Small intestine (tissue), 16 donors: ENCODE measurements at places on chromosomes 16 and 17.
A peak's percentile ranks its signal among the peaks of the same experiment; 100 is the strongest.

DNA sequence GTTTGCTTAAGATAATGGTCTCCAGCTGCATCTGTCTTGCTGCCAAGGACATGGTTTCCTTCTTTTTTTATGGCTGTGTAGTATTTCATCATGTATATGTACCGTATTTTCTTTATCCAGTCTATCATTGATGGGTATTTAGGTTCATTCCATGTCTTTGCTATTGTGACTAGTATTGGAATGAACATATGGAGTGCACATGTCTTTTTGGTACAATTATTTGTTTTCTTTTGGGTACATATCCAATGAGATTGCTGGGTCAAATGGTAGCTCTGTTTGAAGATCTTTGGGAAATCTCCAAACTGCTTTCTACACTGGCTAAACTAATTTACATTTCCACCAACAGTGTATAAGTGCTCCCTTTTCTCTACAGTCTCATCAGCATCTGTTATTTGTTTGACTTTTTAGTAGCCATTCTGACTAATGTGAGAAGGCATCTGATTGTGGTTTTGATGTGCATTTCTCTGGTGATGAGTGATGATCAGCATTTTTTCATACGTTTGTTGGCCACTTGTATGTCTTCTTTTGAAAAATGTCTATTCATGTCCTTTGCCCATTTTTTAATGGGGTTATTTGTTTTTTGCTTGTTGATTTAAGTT is 66.2 kb downstream of the TNFRSF13B start:
- DNase-seq: no peak

- no peak for DNase-seq
Observed at GRCh38 chr17:50365649-50366393, 7.2 kb downstream of the MRPL27 start.

- no peak for DNase-seq
Observed at GRCh38 chr17:29962656-29963055, 21.2 kb downstream of the EFCAB5 start.

GRCh38 chr17:82802075-82802780 is 37.6 kb downstream of the ZNF750 start:
- no peak for DNase-seq

GRCh38 chr17:41691031-41691777 is 2.5 kb downstream of the EIF1 start:
- no peak for DNase-seq

DNA sequence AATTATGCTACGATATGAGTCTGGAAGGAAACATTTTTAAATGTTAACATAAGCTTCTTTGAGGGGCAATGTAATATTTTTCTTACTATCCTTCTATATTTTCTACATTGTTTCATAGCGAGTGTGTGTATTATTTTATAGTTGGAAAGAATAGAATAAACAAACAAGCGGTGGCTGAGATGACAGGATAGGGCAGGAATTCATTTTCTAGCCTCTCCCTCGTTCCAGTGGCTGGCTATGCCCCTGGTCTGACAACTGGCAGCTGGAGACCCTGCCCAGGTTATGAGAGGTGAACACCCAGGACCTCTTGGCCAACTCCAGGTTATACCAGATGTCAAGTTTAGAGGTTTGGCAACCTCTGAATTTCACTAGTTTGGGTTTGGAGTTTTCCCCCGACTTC is 14.5 kb upstream of the TNRC6C start:
- no peak for DNase-seq

DNA sequence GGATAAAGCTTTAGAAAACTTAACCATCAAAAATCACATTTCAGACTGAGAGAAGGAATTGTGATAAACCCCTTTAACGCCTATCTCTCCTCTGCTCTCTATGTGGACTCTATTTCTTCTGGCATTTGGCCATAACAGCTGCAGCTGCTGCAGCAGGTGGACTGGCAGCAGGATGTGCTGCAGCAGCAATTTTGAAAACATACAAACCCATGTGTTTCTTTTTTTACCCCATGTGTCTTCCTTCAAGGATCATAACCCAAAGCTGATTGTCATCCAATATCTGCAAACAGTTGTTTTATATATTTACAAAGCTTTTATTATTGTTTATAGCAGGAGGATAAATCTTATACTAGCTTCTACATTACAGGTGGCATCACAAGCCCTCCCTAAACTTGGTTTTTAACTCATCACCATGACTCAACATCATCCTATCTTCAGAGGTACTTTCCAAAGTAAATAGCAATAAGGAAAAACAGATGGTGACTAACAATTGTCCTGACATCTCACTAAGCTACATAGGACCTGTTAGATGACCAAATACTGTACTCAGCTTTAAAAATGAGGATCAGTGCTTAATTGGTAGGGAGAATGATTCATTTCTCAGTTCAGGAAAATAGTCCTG is 14.5 kb upstream of the KRTAP9-2 start:
- DNase-seq: peak; percentile 6

GRCh38 chr17:45904866-45905265 is 10.5 kb downstream of the MAPT start:
- no peak for DNase-seq

DNA sequence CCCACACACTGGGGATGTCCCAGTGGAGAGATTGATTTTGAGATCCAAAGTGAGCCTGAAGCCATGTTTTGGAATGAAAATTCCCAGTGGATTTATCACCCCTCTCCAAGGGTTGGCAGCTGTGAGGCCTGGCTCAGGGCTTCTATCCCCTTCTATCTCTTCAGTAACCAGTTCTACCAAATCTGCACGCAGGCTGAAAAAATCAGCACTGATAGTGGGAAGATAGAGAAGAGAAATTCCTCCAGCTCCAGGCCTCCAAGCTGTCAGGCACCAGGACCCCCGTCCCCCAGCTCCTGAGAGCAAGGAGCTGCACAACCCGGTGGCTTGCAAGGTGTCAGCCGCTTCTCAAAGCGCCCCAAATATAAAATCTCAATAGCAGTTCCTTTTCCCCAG is 1.0 kb downstream of the FLOT2 start:
- DNase-seq: no peak

GRCh38 chr17:36034127-36034526 is 16.4 kb upstream of the CCL23 start:
- DNase-seq: no peak

GRCh38 chr17:81403671-81404534 is 8.6 kb downstream of the BAHCC1 start:
- DNase-seq: no peak

- DNase-seq: no peak
Observed at GRCh38 chr17:55926276-55926990, 175.6 kb downstream of the PCTP start.

GRCh38 chr17:32292094-32292493 is 26.5 kb downstream of the RHBDL3 start:
- DNase-seq: no peak

GRCh38 chr17:75742337-75742736 is 21.1 kb downstream of the ITGB4 start:
- no peak for DNase-seq

GRCh38 chr16:66486773-66487579 is 59.9 kb downstream of the BEAN1 start:
- no peak for DNase-seq

DNA sequence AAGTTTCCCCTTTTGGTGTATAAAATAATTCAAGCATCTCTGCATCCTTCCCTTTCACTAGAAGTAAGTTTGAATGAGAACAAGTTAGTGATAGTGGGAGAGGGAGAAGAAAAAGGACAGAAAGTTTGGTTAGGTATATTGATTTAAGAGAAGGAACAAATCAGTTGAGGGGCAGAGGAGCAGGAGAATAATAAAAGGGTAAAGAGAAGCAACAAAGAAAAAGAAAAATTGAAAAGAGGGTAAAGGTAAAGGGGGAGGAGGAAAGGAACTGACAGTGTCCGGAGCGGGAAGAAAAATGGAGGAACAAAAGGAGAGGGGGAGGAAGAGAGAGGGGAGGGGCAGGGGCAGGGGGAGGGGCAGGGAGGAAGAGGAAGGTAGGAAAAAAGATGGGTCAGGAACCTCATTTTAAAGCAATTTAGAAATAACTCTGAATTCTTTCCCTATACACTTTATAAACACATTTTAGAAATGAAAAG is 6.3 kb upstream of the IGF2BP1 start:
- no peak for DNase-seq

DNA sequence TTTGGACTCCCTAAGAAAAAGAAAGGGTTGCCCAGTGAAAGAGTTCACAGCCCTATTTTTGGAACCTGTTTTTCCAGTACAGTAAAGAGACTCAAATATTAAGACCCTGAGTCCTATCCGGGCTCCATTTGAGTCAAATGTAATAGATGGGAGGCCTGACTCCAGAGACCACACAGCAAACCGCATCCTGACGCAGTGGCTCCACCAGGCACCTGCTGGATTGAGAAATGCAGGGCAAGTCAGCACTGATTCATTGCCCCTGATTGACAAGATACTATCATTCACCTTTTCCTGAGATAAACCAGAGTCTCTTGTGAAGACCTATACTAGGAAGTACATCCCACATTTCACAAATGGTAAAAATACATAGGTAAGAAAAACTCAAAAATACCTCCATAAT is 715.7 kb upstream of the SOX9 start:
- DNase-seq: no peak

GRCh38 chr16:80231888-80232287 is 308.9 kb upstream of the DYNLRB2 start:
- DNase-seq: no peak

DNA sequence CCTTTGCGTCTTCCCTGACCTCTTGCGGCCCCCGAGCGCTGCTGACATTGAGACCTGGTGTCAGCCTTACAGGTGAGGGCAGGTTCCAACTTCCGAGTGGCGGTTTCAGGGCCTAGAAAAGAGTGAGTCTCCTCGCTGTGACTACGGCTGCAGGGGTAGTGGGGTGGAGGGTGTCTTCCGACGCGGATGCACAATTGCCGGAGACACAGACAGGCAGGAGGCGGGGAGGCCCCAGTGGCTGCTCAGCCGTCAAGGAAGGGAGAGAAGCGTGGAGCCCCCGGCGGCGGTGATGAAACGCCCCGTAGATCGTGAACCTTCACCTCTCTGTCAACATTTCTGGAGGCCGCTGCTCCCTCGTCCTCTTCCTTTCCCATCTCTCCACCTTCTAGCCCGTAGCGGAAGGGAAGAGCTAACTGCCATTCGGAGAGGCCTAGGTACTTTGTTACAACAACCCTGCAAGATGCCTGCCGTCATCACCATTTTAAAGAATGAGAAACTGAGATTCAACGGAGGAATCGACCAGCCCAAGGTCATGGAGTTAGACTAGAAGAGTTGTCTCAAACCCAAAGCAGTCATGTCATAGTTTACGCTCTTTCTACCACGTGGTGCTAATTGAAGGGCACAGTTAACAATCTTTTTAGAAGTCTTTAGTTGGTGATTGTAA is 485 bp downstream of the DNAJA3 start:
- no peak for DNase-seq

GRCh38 chr17:2029911-2030778 is at the start of gene DPH1:
Gene DPH1, plus strand, starts transcription at chr17:2030153. Its CDS starts 17 bp downstream, at chr17:2030170.
- DNase-seq: peak; percentile 89

- peak; percentile 69 for DNase-seq
Observed at GRCh38 chr16:13909872-13910303, 10.1 kb upstream of the ERCC4 start.

DNA sequence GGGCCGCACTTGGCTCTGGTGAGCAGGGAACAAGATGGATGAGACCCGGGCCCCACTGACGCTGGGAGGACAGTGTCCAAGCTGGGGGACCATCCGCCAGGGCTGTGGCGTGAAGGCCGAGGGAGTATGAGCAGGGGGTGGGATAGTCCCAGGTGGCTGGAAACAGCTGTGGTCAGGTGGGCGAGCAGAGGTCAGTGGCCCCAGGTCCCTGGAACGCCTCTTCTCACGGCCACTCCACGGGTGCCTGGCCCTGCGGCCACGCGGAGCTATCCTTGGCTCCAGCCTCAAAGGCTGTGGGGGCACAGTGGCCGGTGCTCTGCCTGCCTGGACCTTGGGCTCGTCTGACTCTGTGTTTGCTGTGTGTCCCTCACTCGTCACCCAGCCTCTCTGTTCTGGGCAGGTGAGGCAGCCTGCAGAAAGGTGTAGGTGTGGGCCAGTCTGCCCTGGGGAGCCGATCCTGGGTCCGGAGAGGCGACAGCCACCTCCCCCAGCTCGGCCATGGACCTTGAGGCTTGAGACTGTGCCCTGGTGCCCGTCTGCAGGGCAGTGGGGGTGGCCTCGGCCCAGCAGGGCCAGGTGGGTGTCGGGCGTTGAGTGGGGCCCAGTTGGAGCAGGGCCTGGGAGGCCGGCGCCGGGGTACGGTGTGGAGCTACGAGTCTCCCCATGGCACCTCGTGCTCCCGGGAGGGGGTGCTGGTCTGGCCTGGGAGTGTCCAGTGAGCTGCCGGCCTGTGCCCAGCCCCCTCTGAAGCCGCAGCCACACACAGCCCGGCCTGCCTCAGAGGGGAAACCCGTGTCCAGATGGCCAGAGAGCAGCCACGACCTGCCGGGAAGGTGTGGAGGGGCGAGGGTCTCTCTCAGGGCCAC is 10.0 kb downstream of the CACNA1H start:
- no peak for DNase-seq

GRCh38 chr17:20125724-20126123 is 116.6 kb downstream of the SPECC1 start:
- no peak for DNase-seq

DNA sequence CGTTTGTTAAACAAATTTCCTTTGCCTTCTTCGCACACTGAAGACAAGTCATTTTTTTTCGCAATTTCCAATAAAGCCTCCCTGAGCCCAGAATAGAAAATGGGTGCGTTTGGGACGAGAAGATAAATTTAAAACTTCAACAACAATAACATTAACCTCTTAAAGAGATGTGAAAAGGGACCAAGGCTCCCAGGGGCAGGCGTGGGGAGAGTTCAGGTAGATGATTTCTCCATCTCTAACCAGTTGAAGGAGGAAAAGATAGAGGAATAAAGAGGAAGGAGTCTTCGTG is 1.3 kb upstream of the HOXB4 start:
- no peak for DNase-seq

DNA sequence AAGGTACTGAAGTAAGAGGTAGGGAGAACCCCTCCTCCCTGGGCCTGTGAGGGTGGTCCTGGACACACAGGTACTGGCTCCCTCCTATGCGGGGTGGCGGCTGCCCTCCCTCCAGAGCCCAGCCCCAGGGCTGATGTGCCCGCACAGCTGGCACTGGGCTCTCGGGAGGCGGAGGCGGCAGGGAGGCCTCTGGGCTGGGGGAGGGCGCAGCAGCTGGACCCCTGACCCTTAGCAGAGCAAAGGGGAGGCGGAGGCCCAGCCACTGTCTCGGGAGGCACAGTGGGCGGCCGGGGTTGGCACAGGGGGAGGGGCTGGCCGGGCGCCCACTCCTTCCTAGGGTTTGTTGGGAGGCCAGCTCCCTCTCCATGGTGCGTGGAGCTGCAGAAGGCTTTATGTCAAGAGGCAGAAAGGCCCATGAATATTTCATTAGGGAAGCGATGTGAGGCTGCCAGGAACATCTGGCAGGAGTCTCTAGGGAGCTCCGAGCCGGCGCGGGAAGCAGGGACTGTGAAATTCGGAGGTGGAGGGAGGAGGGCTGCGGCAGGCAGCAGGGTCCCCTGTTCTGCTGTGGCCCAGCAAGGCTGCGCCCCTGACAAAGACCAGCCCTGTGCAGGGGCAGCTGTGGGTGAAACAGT is 44.1 kb upstream of the ACSF3 start:
- no peak for DNase-seq
